Amygdala (tissue), 56 donors: ENCODE measurements at places on chromosomes 2 and 18.

DNA sequence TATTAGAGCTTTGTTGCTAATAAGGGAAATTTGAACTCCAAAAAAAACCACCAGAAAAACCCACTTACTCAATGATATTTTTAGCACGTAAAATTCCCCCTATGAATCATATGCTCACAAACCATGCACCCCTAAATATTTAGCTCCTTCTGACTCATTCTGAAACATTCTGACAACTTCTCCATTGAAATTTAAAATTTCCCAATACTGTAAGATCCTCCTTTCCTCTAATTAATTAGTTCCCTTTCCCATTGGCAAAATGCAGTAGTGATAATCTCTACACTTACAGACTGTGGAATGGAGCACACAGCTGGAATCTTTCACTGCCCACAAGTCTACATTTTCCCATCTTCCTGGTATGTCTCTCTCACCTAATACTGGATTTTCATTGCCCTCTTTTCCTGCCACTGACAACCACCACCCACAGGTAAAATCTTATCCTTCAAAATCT, 215.8 kb upstream of the ACVR2A start:
- DNase-seq, result no peak

GRCh38 chr2:240703417-240704341, 12.0 kb downstream of the AQP12A start:
- DNase-seq, result no peak

DNA sequence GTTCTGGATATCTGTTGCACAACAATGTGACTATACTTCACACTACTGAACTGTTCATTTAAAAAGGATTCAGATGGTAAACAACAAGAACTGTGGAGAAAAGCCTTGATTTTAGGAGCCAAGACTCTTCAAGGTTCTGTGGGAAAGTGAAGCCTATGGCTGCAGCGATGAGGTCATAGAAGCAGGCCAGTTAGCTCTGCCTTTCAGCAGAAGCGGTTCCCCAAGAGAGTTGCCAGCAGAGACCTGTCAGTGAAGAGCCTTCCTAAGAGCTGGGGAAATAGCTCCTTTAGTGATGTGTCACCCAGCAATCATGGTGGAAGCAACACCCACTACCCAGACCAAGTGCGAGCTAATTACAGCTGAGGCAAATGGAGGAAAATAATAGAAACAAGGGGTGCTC, 346.5 kb upstream of the ETAA1 start:
- no peak for DNase-seq

- no peak for DNase-seq
Observed at GRCh38 chr2:181054843-181055242, 74.4 kb downstream of the UBE2E3 start.

GRCh38 chr2:178005756-178006155, 66.8 kb downstream of the PDE11A start:
- DNase-seq, result no peak

GRCh38 chr18:33720133-33720532, 142.1 kb downstream of the ASXL3 start:
- DNase-seq, result no peak

- DNase-seq, result peak; percentile 62
Observed at GRCh38 chr2:86035883-86036668, 69.6 kb downstream of the POLR1A start.
